ENCODE measurements at places on chromosomes 7 and 10.

DNA sequence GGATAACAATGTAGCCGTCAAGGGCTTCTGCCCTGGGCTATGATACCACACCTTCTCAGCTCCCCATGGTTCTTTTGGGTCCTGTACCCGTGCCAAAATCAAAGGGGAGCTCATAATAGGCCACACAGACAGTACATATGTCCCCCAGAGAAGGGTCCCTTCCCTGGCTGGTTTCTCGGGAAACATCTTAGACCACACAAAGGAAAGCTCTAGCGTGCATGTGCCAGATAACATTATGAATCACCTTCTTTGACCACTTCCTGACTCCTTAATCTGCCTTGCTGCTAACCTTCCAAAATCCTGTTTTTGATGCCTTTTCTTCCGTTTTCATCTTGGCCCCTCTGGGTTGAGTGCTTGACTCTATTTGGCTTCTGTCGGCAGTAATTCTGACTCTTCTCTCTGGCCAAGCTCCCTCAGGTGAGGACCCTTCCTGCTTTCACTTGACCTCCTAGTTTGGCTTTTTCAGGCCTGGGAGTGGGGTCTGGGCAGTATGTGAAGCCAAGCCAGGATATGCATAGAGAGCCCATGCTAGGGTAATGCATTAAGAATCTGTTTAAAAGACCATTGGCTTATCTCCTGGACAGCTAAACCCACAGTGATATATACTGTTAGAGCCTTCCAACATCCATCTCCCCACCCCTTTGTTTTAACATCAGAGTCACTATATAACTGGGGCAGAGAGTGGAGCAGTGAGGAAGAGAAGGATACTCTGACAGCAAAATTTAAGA is 84.8 kb downstream of the ANLN start:
- no peak overlapping the region for H3K27ac ChIP-seq
- H3K4me3 ChIP-seq, result no peak overlapping the region
- no peaks in the 10 kb centered on the region for H3K4me1 ChIP-seq
- DNase-seq, result no peak
- H3K27me3 ChIP-seq, result no peaks in the 10 kb centered on the region

- H3K27ac ChIP-seq, result no peak overlapping the region
- no peaks in the 10 kb centered on the region for H3K4me1 ChIP-seq
- H3K4me3 ChIP-seq, result no peak overlapping the region
- H3K36me3 ChIP-seq, result no peaks in the 10 kb centered on the region
- H3K27me3 ChIP-seq, result no peaks in the 10 kb centered on the region
- DNase-seq, result peak; percentile 47
Measured at GRCh38 chr10:58016614-58017013, 251.1 kb downstream of the IPMK start.

- peaks cover 14% of the 10 kb centered on the region for H3K4me1 ChIP-seq
- H3K27me3 ChIP-seq, result no peaks in the 10 kb centered on the region
- H3K4me3 ChIP-seq, result no peak overlapping the region
- H3K27ac ChIP-seq, result peak overlapping the region; percentile 91
Measured at GRCh38 chr10:624605-625332, 64.7 kb downstream of the DIP2C start.

- no peak overlapping the region for H3K27ac ChIP-seq
- peaks cover 36% of the 10 kb centered on the region for H3K36me3 ChIP-seq
- DNase-seq, result peak; percentile 39
- no peaks in the 10 kb centered on the region for H3K4me1 ChIP-seq
- H3K27me3 ChIP-seq, result no peaks in the 10 kb centered on the region
Measured at GRCh38 chr10:130188195-130189175, 52.3 kb downstream of the GLRX3 start.

DNA sequence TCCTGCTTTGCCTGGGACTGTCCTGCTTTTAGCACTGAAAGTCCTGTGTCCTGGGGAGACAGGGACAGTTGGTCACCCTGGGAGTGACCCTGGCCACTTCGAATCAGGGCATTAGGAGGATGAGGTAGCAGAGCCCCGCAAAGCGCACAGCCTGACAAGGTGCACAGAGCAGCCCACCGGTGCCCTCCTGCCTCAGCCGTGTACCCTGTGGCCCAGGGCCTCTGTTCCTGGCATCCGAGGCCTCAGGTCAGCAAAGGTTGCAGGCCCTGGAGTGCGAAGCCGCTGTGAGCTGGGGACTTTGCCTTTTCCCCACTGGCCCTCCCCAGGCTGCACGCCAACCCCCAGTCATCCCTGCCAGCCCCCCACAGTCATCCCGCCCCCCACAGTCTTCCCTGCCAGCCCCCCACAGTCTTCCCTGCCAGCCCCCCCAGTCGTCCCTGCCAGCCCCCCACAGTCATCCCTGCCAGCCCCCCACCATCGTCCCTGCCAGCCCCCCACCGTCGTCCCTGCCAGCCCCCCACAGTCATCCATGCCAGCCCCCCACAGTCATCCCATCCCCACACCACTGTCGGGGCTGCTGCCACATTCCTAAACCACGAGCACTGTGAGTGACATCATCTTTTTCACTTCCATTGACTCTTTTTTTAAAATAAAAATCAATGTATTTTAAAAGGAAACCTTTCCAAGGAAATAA is 91.8 kb downstream of the RGS10 start:
- no peak overlapping the region for H3K27ac ChIP-seq
- no peaks in the 10 kb centered on the region for H3K27me3 ChIP-seq
- no peaks in the 10 kb centered on the region for H3K4me1 ChIP-seq
- DNase-seq, result no peak

DNA sequence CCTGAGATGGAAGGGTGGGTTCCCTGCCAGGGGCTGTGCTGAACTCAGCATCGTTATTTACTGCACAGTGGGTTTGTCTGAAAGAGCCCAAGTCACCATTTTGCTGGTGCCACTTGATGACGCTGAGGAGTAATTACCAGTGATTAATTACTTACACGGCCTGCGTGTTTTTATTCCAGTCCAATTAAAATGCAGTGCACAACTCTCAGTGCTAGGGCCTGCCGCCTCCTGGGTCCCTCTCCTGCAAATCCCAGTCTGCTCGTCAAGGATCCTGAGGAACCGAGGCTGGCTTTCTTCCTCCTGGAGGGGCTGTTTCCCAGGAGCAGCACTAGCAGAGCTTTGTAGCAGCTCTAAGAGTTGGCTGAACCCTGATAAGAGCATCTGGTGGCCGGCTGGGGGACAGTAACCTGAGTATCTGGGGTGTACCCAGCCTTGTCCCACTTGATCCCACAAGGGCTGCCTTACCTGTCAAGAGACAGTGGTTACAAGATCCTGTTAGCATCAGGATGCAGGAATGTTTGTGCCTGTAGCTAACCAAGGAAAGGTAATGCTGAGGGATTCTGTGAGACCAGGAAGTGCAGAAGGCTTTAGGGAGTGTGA is 45.1 kb upstream of the LRRC4 start:
- H3K4me1 ChIP-seq, result no peaks in the 10 kb centered on the region
- no peak for DNase-seq
- H3K27me3 ChIP-seq, result no peaks in the 10 kb centered on the region
- peaks cover 55% of the 10 kb centered on the region for H3K36me3 ChIP-seq
- H3K27ac ChIP-seq, result peak overlapping the region; percentile 38

GRCh38 chr7:4211261-4211660 is 470.8 kb upstream of the FOXK1 start:
- no peak overlapping the region for H3K27ac ChIP-seq
- peaks cover 3% of the 10 kb centered on the region for H3K4me1 ChIP-seq
- no peaks in the 10 kb centered on the region for H3K36me3 ChIP-seq
- no peaks in the 10 kb centered on the region for H3K27me3 ChIP-seq

DNA sequence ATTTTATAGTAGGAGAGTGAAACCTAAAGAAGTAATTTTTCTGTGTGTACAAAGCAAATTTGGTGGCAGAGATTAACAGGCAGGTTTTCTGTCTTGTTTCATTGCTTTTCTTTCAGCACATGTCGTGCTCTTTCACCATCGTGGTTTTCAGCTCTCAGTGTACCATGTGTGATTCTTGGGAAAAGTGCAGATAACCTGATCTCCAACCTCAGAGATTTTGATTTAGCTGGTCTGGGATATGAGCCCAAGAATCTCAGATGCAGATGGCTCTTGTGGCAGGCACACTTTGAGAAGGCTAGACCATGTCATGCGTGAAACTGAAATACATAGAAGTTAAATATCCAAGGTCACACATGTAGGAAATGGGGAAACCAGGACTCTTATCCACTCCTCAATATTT is 317.4 kb downstream of the EXOC4 start:
- no peak for DNase-seq
- peaks cover 3% of the 10 kb centered on the region for H3K4me1 ChIP-seq
- H3K36me3 ChIP-seq, result no peaks in the 10 kb centered on the region
- H3K27me3 ChIP-seq, result no peaks in the 10 kb centered on the region
